ENCODE measurements at places on chromosomes 2 and 18.

DNA sequence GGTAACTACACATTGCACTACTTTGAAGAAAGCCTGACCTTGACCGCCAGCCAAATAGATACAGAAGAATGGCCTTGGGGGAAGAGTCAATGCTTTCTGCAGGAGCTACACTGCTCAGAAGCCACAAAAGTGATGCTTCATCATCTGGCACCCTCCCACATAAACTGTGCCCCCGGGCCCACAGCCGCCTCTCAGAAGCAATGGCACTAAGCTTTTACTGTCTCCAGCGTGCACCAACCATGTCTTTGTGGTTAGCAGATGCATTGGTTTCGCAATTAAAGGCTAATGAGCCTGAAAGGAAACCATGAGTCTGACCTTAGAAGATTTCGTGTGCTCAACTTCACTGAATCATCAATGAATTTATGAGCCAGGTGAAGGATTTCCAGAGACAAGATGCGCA is 209.4 kb upstream of the TRIB2 start:
- peak; percentile 53 for DNase-seq

DNA sequence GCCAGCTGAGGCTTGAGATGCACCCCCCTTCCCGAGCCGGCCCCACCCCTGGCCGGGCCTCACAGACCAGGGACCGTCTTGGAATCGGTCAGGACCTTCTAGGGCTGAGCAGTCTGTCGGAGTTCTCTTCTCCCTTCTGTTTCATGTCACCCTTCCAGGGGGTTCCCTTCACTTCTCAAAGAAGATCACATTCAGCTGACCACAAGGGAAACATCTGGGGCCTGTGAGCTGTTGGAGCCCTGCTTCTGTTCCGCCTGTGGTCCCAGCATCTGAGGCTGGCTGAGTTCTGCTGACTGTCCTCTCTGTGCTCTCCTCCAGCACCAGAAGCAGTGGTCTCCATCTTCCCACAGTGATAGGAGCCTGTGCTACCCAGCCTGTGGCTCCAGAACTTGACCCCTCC is 106.5 kb downstream of the SEPTIN10 start:
- no peak for DNase-seq

DNA sequence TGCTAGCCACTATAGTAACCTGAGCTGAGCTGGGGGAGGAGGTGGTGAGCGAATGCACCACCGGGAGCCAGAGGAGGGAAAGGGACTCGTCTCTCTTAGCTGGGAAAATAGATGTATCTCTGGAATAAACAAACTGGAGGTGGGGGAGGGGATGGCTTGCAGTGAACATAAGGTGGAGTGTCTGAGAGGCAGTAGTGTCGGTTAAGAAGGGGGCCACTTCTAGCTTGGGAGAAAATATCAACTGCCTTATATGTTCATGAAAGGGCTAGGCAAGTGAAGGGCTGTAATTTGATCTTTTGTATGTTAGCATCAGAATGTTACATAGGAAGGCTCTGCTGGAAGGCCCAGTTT is 2.2 kb downstream of the SETBP1 start:
- DNase-seq = no peak

- no peak for DNase-seq
Observed at GRCh38 chr2:235810846-235811245, 317.0 kb downstream of the AGAP1 start.

DNA sequence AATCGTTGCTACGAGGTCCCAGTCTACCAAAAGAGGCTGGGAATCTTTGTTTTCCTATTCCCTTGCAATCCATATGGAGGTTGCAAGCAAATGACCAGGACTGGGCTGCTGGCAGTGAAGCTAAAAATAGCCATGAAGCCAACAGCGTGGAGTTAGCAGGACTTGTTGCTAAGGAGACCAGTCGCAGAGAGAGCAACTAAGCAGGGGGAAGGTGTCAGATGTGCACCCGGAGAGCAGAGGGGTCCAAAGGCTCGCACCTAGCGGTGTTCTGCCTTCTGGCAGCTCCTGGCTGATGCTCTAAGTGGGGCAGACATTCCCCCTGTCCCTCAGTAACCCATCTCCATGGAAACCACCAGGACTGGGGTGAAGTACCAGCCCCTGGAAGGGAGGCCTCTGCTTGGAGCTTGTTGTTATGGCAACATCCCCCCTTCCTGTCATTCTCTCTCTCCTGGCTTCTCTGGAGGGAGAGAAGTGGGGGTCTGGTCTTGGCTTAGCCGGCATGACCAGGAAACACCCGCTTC is 84.6 kb downstream of the DNMT3A start:
- DNase-seq = no peak

DNA sequence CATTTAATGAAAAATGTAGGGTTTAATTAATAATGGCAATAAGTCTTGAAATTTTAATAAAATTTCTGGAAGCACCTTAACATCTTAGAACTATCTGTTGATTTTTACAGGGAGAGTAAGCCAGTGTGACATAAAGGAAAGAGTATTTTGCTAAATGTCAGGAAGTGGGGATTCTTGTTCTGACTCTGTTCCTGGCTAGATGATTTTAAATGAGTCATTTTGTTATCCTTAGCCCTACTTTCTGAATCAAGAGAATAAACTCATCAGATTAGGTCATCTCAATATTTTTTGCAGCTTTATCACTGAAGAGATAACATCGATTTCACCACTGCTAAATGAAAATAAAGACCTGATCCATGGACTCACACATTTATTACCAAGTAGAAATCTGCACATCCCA is 377.5 kb upstream of the CYRIA start:
- DNase-seq = no peak

- no peak for DNase-seq
Observed at GRCh38 chr18:74631623-74632350, 34.1 kb downstream of the ZNF407 start.

GRCh38 chr2:41736105-41736567 is 311.7 kb upstream of the PKDCC start:
- DNase-seq = no peak

DNA sequence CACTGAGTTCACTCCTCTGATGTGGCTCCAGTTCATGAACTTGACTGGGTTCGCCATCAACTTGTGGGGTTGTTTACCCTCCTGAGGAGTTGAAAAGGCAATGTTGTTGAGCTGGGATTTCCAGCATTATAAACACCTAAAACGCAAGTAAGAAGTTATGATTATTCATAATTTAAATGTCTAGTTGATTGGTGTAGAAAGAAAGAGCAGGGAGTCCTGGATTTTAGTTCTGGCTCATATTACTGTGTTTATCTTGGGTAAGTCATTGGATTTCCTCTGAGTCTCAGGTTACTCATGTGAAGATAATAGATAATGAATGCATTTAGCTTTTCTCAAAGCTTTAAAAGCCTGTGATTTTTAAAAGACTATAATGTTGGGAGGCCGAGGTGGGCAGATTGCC is 438.0 kb upstream of the CDH20 start:
- no peak for DNase-seq

GRCh38 chr18:9631814-9632496 is 17.6 kb upstream of the PPP4R1 start:
- DNase-seq = no peak

GRCh38 chr2:46299365-46300263 is 2.4 kb downstream of the EPAS1 start:
- no peak for DNase-seq

GRCh38 chr2:17319090-17319489 is 199.2 kb downstream of the RAD51AP2 start:
- DNase-seq = no peak

GRCh38 chr2:127226132-127226519 is 6.0 kb upstream of the CYP27C1 start:
- DNase-seq = no peak

DNA sequence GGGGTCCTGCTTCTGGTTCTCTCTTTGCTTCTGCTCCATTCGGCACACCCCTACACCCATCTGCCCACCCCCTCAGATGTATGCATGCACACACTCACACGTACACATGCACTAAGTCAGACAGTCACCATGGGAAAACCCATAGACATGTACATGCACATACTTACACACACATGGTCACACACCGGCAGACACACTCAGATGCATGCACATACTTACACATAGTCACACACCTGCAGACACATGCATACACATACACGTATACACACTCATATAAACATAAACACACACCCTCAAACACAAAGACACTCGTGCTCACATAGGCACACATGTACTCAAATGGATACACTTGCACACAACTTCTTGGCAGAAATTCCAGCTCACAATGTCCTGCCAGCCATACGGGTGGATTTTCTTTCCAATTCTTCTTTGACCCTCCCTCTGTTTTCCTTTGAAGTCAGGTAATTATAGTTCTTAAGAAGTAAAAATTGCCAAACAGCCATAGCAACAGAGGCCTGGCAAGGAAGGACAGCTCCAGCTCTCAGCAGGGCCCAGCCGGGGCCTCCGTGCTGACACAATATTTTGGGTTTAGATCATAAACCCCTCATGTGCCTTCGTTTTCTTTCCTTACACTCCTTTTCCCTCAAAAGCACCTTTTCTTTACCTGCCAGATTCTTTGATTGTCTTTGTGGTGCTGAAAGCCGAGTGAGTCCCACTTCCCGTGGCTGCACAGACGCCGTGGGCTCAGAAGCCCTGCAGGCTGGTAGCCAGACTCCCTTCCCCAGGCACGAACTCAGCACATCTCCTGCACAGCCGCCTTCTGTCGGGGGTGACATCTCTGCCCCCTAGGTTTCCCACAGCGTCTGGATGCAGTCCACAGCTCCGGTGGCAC is 195.7 kb downstream of the ARL4C start:
- no peak for DNase-seq

DNA sequence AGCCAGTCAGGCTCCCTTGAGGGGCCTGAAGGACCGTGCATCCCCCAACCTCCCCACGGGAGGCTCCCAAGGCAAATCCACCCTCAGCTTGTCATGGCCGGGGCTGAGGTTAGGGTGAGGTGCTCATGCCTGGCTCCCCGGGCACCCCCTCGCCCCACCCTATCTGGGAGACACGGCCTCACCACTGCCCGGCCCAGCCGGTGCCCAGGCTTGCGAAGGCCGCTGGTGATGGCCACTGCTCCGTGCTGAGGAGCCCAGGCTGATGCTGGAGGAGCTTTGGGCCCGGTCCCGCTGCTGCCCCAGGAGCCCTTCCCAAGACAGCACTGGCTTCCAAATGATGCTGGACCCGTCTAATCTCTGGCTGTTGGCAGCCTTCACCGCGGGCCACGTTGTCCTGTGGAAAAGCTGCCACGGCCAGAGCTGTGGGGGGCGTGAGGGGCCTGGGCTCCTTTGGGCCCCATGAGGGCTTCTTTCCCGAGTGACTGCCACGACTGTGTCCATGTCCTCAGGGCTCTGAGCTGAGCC is 135.7 kb upstream of the CTDP1 start:
- no peak for DNase-seq

- DNase-seq = no peak
Observed at GRCh38 chr18:39647627-39648534, 2082.3 kb upstream of the CELF4 start.

DNA sequence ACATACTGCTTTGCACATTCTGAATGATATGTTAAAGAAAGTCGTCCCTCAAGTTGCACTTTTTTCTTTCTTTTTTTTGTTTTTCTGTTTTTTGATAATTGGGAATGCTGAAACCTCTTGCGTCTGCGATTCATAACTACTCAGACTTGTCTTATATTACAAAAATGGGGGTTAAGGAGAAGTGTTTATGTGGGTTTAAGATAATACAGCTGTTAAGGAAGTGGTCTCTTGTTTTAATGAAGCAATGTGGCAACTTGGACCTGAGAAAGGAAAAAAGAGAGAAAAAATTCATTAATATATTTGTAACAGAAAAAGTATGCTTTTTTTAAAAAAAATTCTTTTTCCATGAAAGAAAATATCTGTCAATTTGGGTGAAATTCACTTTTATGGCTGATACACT is 268.5 kb upstream of the CCDC68 start:
- DNase-seq = no peak

- no peak for DNase-seq
Observed at GRCh38 chr2:29723255-29724001, 198.0 kb downstream of the ALK start.

GRCh38 chr2:104853534-104854497 is at the start of gene POU3F3:
TSS of gene POU3F3 (plus strand) at chr2:104854115. CDS start at chr2:104855511, 1,396 bp downstream.
- DNase-seq = no peak

- DNase-seq = no peak
Observed at GRCh38 chr2:170486730-170487129, 228.4 kb upstream of the SP5 start.

DNA sequence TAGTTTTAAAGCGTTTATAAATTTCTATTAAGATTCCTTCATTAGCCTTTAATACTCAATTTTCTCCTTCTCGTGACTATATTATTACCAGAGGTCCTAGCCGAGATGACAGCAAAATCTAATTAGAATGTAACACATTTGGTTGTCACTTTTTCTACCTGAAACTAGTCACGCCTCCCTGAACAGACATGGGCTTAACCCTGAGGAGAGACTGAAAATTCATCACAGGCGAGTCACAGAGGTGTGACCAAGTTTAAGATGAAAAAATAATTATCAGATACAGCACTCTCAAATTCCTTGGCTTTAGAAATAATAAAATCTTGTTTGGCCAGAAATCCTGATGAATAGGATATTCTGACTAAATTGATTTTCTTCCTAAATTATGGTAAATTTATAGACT is 834.4 kb upstream of the SLC39A10 start:
- DNase-seq = no peak

DNA sequence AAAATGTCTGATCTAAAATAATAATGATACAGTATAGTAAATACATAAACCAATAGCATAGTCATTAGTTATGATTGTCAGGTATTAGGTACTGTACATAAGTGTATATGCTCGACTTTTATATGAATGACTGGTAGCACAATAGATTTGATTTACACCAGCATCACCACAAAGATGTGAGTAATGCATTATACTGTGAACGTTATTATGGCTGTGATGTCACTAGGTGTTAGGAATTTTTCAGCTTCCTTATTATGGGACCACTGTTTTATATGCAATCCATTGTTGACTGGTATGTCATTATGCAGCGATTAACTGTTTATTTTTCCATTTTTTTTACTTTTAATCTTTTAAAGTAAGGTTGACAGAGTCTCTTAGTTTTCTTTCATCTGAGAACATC is 23.7 kb downstream of the ATP9B start:
- DNase-seq = no peak

DNA sequence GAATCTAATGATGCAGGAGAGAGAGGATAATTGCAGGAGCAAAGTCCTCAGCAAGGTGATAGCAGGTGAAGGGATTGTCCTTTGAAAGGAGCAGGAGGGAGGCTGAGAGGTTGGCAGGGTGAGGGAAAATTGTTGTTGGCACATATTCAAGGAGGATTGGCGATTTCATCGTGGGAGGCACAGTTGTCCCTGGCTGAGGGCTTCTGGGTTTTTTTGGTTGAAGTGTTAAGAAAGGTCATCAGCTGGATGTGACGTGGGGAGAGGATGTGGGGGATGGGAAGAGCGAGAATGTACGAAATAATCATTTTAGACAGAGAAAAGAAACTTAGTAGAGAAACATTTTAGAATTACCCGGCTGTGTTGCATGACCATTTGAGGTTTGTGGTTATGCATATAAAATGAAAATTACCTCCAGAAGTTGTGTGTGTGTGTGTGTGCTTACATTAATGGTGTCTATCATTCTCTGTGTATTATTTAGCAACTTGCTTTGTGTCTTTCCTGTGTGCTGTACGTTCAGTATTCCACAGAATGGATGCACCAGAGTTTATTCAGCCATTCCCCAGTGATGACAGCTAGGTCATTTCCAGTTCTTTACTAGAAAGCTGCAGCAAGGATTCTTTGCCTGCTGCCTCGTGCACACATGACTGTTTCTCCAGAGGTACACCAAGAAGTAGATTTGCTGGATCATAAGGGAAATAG is 67.6 kb downstream of the SDC1 start:
- DNase-seq = no peak

Data from stimulated activated CD8-positive, alpha-beta memory T cell treated with anti-CD3 and anti-CD28 coated beads, Interleukin-7, amount 100 ng/mL, for 24 hours (primary cell).